ENCODE measurements at places on chromosomes 11 and 22.

- DNase-seq: no peak
Measured at GRCh38 chr11:115364896-115365295, 139.3 kb downstream of the CADM1 start.

DNA sequence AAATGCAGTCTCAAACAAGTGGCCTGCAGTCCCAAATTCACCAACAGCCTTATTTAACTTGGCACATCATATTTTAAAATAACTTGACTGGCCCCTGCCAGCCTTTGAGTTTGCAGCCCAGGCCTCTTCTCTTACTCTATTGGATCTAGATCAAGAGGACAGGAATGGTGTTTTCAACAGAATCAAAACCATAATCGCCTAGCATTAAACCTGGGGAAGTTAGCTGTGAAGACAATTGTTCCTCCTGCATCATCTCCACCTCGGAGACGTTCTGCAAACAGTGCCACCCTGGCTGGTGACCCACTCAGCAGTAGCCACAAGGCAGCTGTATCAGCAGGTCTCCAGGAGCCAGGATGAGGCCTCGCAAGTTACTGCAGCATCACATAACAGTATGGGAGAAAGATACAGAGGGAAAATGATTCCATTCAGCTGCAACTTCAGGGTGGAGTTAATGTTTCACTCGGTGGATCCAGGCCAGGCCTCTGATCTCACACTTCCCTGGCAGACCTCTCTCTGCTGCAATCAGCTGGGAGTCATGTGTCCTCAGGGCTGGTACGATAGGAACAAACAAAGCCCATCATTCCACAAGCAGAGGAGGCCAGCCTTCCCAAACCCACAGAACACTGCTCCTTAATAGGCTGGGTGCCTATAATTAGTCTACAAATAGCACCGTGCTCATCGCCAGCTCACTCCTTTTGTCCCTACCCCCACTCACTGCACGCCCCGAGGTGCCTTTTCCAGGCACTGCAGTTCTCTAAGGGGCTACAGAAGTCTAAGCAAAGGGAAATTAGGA is 18.6 kb upstream of the SCN2B start:
- no peak for DNase-seq

GRCh38 chr11:11977206-11977938 is 31.1 kb downstream of the DKK3 start:
- DNase-seq: no peak

DNA sequence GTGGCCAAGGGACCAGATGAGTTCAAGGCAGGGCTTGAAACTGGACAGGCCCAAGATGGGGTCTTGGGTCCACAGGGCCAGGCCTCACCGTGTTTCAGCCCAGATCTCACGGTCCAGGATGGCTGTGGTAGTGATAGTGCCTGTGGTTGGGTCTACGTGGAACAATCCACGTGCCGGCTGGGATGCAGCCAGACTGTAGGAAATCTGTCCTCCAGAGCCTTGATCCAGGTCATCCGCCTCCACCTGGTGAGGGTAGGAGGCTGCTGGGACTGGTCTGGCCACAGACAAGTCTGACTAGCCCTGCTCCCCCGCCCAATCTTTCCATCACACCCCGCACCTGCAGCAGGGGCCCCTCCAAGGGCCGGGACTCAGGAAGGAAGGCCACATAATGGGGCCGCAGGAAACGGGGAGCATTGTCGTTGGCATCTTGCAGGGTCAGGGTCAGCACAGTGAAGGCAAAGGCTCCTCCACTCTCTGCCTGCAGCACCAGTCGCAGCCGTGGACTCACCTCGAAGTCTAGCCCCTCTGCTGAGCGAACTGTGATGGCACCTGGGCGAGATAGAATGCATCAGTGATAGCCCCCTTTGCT is 6.7 kb upstream of the TPP1 start:
- no peak for DNase-seq

- no peak for DNase-seq
Measured at GRCh38 chr11:4664183-4664582, 20.4 kb downstream of the OR51E1 start.

DNA sequence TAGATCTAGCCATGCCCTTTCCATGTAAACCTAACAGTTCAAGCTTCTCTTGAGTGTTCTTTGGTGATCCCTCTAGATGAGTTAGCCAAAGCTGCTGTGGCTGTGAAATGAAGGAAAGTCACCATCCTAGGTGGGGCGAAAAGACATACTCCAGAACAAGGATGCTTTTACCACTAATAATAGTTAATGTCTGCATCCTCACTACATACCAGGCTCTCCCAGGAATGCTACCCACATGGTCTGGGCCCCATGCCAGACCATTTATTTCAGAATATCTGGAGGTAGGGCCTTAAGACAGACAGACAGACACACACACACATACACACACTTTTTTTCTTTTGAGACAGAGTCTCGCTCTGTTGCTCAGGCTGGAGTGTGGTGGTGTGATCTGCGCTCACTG is 14.7 kb downstream of the ABTB2 start:
- no peak for DNase-seq

GRCh38 chr22:42509548-42509947 is 10.0 kb downstream of the RRP7A start:
- no peak for DNase-seq

DNA sequence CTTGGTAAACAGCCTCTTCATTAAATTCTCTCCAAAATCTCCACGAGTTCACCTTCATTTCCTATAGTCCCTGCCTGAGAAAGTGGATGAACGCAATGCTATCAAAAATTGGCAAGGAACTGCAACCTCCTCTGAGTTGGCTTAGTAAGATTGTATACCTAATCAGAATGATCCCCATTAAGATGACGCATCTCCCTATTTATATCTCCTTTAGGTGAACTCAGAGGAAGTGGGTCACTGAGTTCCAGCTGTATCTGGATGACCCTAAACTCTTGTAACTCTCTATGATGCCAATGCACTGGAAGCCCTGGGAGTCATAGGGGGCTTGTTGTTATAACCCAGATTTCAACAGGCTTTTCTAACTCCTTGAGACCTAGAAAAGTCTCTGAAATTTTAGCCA is 48.2 kb downstream of the OR10A6 start:
- no peak for DNase-seq

DNA sequence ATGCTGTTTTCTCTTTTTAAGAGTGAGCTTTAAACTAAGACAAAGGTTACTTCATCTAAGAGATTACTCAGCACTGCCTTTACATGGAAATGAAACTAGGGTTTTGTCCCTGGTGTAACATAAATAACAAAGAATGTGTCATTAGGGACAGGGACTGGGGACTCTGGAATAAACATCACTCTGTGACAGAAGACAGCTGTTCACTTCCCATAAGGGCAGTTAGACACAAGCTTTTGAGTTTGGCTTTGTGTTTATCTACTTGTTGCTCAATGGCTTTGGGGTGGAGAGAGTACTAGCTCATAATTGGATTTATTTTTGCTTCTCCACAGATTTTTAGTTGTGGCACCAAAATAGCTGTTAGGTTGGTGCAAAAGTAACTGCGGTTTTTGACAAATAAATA is 154.5 kb downstream of the OR4C45 start:
- DNase-seq: no peak

DNA sequence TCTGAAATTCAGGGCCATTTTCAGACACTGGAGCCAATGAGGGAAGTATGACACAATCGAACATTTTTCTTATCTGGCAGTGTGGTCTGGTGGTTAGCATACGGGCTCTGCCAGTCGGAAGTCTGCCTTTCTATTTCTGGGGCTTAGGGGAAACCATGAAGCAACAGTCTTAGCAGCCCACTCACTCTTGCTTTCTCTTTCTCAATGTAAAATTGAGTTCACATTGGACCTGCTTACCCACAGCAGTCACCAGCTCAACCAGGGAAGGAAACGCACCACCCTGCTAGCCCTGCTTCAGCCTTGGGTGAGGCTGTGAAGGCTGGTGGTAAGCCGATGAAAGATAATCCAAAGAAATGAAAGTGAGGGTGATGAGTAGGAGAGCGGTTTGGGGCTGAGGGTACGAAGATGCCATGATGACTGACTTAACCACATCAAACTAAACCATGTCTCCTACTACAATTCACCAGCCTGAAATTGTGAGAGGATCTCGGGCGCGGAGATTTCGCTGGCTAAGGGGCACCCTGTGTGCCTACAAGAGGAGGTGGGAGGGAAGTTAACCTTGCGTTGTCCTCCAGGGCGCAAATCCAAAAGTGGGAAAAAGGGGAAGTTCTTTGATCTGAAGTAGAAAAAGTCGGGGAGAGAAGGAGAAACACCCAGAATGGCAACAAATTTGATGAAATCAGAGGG is 2.0 kb upstream of the LMO2 start:
- no peak for DNase-seq

- no peak for DNase-seq
Measured at GRCh38 chr22:44164031-44164430, 16.7 kb upstream of the PARVG start.

GRCh38 chr11:125935056-125935455 is 10.8 kb upstream of the VSIG10L2 start:
- DNase-seq: no peak

- no peak for DNase-seq
Measured at GRCh38 chr11:2579315-2580060, 120.3 kb downstream of the KCNQ1OT1 start.

GRCh38 chr11:83249445-83249844 is 36.7 kb downstream of the CCDC90B start:
- no peak for DNase-seq

- DNase-seq: no peak
Measured at GRCh38 chr11:57073128-57073527, 84.4 kb downstream of the OR5AK2 start.

DNA sequence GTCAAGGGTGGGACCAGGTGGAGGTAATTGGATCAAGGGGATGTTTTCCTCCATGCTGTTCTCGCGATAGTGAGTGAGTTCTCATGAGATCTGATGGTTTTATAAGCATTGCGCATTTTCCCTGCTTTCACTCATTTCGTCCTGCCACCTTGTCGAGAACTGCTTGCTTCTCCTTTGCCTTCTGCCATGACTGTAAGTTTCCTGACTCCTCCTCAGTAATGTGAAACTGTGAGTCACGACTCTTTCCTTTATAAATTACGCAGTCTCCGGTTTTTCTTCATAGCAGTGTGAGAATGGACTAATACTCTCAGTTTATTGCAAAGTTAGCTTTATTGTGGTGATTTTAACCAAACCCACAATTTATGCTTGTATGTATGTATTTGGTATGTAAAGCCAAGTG is 878.5 kb upstream of the ANO3 start:
- no peak for DNase-seq
